ENCODE measurements at places on chromosomes 3 and 15. TPM values are rescaled to one million over a fixed set of nuclear protein-coding genes. Genes with fewer than 3 reads are reported as not detected.

GRCh38 chr3:111070772-111071256 is 802 bp upstream of the NECTIN3 start:
- no peak for DNase-seq

GRCh38 chr15:89673165-89673512 is 6.0 kb downstream of the PLIN1 start:
- DNase-seq: peak; percentile 37

DNA sequence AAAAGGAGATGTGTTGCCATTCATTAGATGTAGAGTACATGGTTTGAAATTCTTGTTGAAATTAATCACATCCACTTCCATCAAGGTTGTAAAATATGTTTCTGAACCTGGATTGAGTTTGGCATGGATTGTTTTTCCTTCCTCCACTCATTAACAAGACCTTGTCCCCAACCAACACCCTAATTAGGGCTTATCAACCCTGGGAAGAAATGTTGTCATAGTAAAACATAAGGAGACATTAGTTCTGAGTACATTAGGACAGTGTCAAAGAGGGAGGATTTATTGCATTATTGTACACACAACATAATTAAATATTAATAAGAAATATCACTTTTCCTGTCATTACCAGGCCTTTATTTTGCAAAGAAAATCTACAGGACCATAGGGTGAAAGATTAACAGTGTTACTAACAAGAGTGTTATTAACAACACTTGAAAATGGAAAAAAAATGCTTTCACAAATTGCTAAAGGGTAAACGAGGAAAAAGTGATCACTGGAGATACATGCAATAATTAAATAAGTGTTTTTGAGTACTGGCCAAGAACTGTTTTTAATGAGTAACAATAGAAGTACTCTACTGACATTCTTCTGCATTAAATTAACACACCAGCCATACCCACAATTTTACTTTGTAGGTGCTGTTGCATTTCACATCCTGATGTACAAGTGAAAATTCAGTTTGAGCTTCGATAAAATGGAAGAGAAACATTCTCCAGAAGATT is 30.4 kb upstream of the WDR72 start:
- no peak for DNase-seq

- DNase-seq: no peak
Observed at GRCh38 chr3:85539232-85539631, 580.4 kb downstream of the CADM2 start.

DNA sequence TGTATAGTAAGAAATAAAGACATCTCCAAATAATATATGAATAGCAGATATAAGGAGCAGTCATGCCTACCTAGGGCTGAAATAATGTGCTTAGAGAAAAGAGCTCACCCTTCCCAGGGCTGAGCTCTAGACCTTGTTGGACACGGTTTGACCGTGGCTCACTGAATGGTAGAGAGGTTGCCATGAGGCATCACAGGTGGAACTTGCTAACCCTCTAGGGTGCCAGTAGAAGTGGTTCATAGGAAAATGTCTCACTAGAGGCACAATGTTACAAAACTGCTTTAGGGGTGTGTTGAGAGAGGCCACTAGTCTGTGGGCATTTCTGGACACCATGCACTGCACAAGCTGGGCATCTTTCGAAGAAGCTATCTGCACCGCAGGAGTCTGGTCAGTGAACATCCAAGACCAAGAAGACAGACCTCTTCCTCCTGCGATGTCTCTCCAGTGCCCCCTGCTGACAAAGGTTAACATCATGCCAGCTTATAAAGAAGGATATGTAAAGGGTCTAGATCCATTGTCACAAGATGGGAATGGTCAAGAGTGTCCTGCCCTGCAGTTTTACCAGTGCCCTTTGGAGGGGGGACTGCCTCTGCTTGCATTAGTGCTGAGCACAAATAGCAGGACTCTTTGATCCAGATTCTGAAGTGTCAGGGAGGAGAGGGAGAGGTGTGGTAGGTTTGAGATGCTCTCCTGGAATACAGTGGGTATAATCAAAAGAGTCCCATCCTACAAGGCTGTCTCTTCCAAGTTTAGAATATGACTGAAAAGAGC is 266.8 kb downstream of the ZNF385D start:
- DNase-seq: peak; percentile 7

GRCh38 chr3:77420336-77420735 is 380.4 kb downstream of the ROBO2 start:
- DNase-seq: no peak

DNA sequence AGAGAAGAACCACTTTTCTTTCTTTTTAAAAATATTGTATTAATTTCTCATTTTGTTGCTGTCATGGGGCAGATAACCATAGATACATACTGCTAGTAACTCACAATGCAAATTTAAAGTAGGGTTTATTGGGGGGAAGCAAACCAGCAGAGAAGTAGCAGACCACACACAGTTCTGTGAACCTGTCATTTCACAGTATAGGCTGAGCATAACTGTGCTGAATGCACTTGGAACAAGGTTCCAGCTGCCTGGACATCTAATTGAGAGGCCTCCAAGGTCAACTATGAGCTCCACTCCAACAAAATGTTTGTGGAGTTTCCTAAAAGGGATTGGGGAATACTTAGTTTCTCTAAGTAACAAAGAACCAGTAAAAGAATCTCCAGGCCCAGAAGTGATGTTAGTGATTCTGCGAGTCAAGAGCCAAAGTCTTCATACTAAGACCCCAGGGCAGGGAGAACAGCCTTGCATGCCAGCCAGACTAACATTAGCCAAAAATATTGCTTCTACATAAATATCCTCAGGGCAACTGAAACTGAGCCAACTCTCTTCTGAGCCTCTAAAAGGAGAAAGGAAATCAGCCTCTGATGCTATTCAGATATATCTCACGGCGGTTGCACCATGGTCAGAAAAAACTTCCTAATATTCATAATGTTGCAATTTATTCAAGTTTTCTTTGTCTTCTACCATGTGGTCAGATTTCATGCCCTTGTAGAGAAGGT is 856.4 kb upstream of the ALCAM start:
- DNase-seq: no peak

DNA sequence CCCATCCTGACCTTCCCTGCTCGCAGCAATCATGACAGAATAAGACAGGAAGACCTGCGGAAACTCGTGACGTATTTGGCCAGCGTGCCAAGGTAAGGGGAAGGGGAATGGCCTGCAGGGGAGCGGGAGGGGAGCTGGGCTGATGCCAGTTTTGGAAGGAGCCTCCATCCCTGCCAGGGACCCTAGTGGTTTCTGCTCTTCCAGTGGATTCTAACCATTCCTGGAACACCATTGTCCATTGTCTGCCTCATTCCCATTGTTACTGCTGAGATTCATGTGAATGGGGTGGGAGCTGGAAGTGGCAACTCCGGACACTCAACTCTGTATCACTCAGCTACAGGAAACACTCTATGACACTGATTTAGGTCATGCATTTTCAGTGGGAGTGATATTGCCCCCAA is 242.9 kb upstream of the ROPN1 start:
- DNase-seq: no peak

DNA sequence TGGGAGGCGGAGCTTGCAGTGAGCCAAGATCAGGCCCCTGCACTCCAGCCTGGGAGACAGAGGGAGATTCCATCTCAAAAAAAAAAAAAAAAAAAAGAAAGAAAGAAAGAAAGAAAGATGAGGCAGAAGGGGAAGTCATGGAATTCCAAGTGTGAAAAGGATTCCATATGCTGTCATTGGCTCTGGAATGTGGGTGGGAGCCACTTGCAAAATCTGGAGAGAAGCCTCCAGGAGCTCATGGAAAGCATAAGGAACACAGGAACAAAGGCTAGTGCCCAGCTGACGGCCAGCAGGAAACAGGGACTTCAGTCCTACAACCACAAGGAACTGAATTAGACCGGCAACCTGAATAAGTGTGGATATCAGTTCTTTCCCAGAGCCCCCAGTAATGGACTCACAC is 12.5 kb upstream of the TRAK1 start:
- no peak for DNase-seq

GRCh38 chr3:72336821-72337479 is 511.3 kb downstream of the SHQ1 start:
- DNase-seq: no peak

DNA sequence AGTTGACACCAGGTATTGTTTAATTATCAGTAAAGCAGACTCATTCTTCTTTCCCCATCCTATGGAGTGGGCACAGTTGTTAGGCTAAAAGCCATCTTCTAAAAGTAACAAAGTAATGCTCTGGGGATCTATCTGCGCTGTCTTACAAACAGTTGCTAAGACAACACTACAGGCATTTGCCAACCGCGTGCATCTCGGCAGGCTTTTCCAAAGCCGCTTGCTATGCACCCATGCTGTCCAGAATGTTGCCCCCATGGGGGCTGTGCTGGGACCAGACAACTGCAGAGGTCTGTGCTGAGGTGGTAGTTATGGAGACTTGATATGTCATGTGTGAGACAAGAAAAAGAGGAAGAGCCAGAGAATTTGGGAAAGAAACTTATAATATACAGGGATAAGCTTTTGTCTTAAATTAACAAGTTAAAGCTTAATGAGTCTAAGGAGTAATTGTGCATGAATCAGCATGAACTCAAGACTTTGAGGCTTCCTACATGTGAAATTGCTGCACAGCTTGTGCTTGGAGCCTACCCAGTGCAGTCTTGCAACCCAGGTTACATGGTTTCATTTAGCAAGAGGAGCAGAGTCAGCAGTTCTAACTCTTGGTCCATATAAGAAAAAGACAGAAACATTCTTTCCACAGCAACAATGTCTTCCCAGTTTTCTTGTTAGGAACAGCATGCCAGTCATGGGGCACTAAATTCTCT is 38.9 kb upstream of the DCLK3 start:
- no peak for DNase-seq

GRCh38 chr3:45060165-45060892 is 34.2 kb downstream of the CLEC3B start:
- DNase-seq: no peak

GRCh38 chr3:48238531-48239085 is 2.3 kb upstream of the ZNF589 start:
- DNase-seq: no peak

DNA sequence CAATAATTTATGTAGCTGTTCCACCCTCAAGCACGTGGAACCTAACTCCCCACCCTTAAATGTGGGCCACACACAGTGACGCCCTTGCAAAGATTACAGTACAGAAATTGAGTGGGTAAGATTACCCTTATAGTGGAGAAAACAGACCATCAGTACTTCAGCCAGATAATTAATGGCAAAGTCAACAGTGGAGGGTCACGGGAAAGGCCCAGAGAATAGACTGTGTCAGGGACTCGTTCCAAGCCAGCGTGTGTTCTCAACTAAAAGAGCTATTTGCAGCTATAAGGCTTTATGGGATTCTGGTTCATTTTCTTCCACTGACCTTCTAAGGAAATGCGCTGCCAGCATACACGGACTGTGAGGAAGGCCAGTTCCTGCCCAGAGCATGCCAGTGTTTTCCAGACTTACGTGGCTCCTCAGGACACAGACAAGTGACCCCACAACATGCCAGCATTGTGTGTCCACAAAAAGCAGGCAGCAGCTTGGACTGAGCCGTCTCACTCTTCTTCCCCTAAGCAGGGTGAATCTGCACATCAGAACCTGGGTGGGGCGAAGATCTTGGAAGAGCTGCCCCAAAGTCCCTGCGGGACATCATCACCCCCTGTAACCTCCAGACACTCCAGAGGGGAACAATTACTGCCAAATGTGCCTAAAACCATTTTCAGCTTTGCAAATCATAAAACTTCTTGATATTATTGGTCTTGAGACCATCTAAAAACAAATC is 428.5 kb downstream of the OCA2 start:
- no peak for DNase-seq

DNA sequence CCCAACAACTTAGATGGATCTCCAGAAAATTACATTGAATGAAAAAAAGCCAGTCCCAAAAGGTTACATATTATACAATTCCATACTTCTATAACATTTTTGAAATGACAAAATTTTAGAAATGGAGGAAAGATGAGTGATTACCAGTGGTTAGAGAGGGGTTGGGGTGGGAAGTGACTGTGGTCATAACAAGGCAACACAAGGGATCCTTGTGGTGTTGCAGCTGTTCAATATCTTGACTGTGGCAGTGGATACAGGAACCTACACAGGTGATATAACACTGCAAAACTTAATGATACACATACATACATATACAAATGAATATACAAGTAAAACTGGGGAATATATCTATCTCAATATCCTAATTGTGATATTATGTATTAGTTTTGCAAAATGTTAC is 9.6 kb downstream of the GOLGB1 start:
- no peak for DNase-seq

ZKSCAN7 gene
- 0.56 TPM for total RNA-seq

TMC3 gene
- total RNA-seq: not detected

GOLGA8N gene
- total RNA-seq: 9.2 TPM

HTR3E gene
- not detected for total RNA-seq

VEPH1 gene
- total RNA-seq: not detected

CORO2B gene
- not detected for total RNA-seq

SMCO1 gene
- total RNA-seq: not detected

All from activated CD4-positive, alpha-beta T cell treated with anti-CD3 and anti-CD28 coated beads, Interleukin-2, amount 10 ng/mL, durations not matched to agents 7 days and 5 days (primary cell).